Activated naive CD8-positive, alpha-beta T cell treated with anti-CD3 and anti-CD28 coated beads, Interleukin-2, amount 10 ng/mL, durations not matched to agents 7 days and 5 days (primary cell): ENCODE measurements at places on chromosomes 2 and 18. TPM values are rescaled to one million over a fixed set of nuclear protein-coding genes. Genes with fewer than 3 reads are reported as not detected.

- H3K4me3 ChIP-seq: no peak overlapping the region
- H3K27me3 ChIP-seq: no peaks in the 10 kb centered on the region
- no peak overlapping the region for H3K27ac ChIP-seq
- no peak for DNase-seq
- H3K36me3 ChIP-seq: peaks cover 20% of the 10 kb centered on the region
- H3K4me1 ChIP-seq: no peaks in the 10 kb centered on the region
These were observed 24.5 kb downstream of the NIF3L1 start for GRCh38 chr2:200913654-200914053.

DNA sequence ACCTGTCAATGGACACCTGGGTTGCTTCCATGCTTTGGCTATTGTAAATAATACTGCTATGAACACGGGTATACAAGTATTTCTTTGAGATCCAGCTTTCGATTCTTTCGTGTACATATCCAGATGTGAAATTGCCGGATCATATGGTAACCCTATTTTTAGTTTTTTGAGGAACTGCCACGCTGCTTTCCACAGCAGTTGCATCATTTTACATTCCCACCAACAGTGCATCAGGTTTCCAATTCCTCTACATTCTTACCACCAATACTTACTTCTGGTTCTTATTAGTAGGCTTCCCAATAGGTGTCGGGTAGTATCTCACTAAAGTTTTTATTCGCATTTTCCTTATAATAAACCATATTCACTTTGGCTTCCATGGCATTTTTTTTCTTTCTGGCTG lies 69.6 kb downstream of the PID1 start:
- H3K4me3 ChIP-seq: no peak overlapping the region
- no peak for DNase-seq
- H3K36me3 ChIP-seq: no peaks in the 10 kb centered on the region
- H3K27me3 ChIP-seq: no peaks in the 10 kb centered on the region

- no peak overlapping the region for H3K4me3 ChIP-seq
- DNase-seq: no peak
- H3K27ac ChIP-seq: no peak overlapping the region
- peaks cover 29% of the 10 kb centered on the region for H3K27me3 ChIP-seq
These were observed 35.7 kb upstream of the POLE4 start for GRCh38 chr2:74922592-74923227.

The RALB gene
- 50.4 TPM for total RNA-seq

The FIGN gene
- not detected for total RNA-seq

The UGT1A8 gene
- total RNA-seq: not detected

DNA sequence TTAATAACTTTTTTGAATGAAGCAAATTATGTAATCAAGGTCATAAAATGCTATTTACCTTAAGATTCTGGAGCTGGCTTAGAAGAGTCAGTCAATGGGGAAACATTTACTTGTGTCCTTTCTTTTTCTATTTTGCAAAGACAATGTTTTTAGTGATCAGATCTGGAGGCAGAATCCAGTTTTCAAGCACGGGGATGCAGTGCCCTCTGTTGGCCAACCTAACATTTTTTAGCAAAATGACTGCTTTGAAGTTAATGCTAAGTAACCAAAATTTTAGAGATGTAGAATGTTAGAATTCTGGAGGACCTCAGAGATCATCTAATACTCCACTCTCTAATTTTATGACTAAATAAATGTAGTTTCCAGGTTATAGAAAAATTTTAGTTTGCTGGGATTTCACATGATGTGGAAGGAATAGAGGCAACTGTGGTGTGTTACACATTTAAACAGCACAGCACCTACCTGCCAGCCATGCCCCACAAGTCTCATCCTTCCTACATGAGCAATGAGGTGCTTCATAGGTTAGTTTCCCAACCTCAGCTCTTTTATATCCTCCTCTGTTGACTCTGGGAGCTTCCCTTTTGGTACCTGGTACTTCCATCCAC lies 23.6 kb upstream of the SLC9A4 start:
- H3K27ac ChIP-seq: no peak overlapping the region
- peaks cover 11% of the 10 kb centered on the region for H3K4me1 ChIP-seq
- peak; percentile 70 for DNase-seq

DNA sequence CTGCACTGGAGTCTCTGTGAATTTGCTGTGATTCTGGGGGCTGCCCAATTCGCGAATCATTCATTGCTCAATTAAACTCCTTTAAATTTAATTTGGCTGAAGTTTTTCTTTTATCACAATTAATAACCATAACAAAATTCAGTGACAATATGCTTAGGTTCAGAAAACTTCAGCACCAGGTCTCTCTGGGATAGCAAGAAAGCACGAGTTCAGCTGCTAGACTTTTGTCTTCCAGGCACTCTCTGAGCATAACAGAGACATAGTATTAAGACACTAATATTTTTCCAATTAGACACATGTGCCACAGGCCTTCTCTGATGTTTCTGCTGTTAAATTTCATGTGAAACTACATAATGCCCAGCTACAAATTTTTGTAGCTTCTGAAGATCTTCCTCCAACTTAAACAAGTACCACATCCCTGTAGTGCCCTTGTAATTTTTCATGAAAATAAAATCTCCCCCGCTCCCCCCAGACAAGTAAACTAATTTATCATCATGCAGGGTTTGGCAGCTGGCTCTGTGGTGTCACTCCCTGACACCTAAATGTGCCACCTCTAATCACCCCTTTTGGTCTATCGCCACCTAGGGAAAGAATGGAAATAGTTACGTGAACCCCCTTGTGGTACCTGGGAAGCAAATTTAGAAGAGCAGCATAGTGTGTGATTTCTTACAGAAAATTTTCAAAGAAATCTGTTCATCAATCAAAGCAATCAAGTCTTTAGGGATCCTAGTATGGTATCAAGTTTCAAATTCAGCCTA lies 94.1 kb downstream of the CSRNP3 start:
- H3K36me3 ChIP-seq: no peaks in the 10 kb centered on the region
- H3K4me3 ChIP-seq: no peak overlapping the region
- no peak overlapping the region for H3K27ac ChIP-seq
- H3K4me1 ChIP-seq: no peaks in the 10 kb centered on the region

DNA sequence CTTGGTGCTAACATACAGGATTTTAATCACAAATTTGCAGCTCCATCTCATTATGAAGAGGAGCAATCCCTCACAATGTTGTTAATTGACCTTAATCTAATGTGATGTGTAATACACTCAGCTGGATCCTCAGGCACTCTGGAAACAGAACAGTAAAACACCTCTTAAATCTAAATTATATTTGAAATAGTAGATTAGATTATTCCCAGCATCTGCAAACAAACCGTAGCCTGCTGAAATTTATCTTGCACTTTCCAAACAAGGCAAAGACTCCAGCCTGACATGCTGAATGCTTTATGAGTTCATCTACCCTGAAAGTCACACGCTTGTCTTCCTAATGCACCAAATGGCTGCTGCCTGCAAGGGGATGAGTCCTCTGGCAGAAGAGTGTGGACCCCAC lies 402.3 kb upstream of the GYPC start:
- H3K36me3 ChIP-seq: no peaks in the 10 kb centered on the region
- no peak overlapping the region for H3K27ac ChIP-seq
- H3K4me3 ChIP-seq: no peak overlapping the region
- DNase-seq: no peak
- no peaks in the 10 kb centered on the region for H3K4me1 ChIP-seq

The DSG1 gene
- not detected for total RNA-seq

GRCh38 chr2:74619651-74620297 lies 28.4 kb downstream of the M1AP start:
- H3K4me1 ChIP-seq: peaks cover 12% of the 10 kb centered on the region
- H3K27ac ChIP-seq: no peak overlapping the region

The ZAP70 gene
- total RNA-seq: 350 TPM

- no peak overlapping the region for H3K4me3 ChIP-seq
- DNase-seq: no peak
- H3K4me1 ChIP-seq: peaks cover 6% of the 10 kb centered on the region
- peaks cover 16% of the 10 kb centered on the region for H3K27me3 ChIP-seq
These were observed 81.3 kb upstream of the EPB41L3 start for GRCh38 chr18:5625076-5625475.

DNA sequence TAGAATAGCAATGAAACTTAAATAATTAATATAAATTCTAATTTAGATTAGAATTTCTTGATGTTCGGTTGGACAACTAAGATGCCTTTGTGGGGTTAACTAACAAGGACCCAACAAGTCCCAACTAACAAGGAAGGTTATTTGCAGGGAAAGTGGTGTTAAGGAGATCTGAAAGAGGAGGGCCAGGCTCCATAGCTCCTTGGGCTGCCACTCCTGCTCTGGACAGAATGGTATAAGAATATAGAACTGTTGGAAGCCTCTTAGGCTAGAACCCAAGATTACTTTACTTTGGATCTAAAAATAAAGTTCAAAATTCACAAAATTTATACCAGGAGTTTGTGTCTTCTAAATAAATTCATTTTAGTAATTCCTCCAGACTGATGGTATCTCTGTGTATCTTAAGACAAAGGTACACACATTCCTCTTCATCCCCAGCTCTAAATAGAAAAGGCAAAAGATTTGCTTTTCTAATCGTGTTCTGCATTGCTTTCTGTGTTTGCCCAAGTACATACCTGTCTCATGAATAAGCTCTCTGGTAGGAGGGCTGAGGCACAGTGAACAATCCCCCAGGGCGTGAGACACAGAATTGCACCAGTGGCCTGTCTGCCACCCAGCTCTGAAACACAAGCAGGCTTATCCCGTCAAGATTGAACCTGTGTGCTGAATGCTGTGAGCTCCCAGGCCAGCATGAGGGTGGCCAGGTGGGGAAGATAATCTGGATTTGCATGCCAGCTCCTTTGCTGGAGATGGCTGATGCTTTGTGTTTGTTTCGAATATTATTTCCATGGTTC lies 176.0 kb downstream of the ACKR3 start:
- H3K27ac ChIP-seq: no peak overlapping the region
- H3K27me3 ChIP-seq: peaks cover 12% of the 10 kb centered on the region
- no peaks in the 10 kb centered on the region for H3K36me3 ChIP-seq

DNA sequence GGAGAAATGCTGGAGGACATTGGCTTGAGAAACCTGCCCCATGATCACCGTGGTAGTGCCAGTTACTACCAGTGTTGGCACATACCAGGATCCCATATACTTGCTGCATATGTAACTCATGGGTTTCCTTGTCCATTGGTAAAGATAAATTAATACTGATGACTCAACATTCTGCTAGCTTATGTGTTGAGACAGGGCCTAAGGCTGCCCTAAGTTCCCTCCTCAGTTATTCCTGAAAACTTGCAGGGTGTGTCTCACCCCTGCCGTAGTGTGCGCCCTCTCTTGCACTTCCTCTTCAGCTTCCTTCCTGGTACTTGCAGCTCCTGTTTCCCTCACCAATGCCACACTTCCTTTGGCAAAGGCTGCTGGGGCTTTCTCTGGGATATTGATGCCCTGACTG lies 4.3 kb upstream of the INO80C start:
- no peak overlapping the region for H3K4me3 ChIP-seq
- DNase-seq: no peak
- peaks cover 2% of the 10 kb centered on the region for H3K27me3 ChIP-seq
- peaks cover 15% of the 10 kb centered on the region for H3K4me1 ChIP-seq
